ENCODE measurements at places on chromosomes 12 and 14.

GRCh38 chr12:38930990-38931389 lies 25.6 kb upstream of the CPNE8 start:
- no peak for DNase-seq

GRCh38 chr12:113899561-113900471 lies 66.3 kb downstream of the RBM19 start:
- no peak for DNase-seq

DNA sequence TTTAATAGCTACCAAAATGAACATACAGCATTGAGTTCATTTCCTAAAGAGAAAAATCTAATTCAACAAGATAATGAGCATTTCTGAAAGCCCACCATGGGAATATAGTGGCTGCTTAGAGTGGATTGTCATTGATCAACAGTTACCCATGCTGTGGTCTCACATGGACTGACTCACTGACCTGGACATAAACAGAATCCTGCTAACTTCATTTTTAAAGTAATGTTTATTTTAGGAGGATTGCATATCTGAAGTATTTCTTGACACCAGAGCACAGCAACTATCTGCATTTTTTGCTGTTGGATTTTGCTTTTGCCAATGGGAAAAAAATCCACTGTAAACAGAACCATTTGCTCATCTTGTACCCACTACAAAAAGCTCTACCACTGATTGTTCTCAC lies 71.7 kb downstream of the KCNC2 start:
- no peak for DNase-seq

- no peak for DNase-seq
Measured at GRCh38 chr12:90839346-90839745, 115.6 kb downstream of the CCER1 start.

DNA sequence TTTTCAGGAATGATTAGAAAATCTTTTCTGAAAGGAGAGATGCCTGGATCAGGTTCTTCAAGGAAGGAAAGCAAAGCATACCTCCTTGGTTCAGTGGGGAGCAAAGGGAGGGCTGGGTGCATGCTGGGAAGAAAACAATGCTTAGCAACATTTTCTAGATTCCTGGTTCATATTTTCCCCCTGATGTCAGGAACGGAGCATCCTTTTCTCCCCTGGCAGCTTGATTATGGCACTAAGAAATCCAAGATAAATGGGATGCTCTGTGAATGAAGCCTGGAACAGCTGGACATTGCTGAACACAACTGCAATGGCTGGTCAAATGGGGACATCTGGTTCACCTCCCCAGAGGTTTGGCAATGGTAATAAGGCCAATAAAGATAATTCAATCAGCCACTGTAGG lies 50.9 kb downstream of the KCNA5 start:
- DNase-seq: no peak
